ENCODE measurements at places on chromosomes 3 and 15.

GRCh38 chr15:29538044-29538443 is 268.4 kb upstream of the NSMCE3 start:
- no peak for DNase-seq

GRCh38 chr3:8492744-8493511 is 8.7 kb upstream of the LMCD1 start:
- no peak for DNase-seq

GRCh38 chr3:182979103-182979673 is 1.1 kb downstream of the DCUN1D1 start:
- no peak for DNase-seq

DNA sequence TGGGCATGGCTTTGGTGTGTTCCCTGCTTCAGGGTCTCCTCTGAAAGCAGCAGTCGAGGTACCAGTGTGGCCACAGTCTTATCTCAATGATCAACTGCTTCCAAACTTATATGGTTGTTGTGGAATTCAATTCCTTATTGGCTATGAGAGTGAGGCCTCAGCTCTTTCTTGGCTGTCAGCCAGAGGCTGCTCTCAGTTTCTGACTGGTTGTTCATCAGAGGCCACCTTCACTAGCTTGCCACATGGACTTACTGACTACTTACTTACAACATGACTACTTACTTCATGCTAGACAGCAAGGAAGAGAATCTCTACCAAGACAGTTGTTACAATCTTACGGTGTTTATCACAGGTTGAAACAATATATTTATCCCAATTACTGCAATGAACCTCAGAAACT is 789.2 kb downstream of the DIPK2A start:
- DNase-seq, result no peak

DNA sequence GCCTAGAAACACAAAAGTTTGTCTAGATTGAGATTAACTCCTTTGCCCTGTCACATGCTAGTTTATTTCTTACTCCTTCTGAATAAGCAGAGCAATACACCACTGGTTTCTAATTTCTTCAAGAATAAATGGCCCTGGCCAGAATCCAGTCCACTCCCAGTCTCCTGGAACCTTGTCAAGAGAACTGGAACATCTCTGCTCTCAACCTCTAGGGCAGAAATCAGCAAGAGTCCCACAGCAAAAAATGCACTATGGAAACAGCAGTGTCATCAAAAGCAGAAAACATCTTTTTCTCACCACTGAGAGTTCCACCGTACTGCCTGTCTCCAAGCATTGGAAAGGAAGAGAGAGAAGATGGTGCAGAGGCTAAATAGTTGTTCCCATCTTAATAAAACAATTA is 35.9 kb upstream of the PPP2R3A start:
- no peak for DNase-seq

DNA sequence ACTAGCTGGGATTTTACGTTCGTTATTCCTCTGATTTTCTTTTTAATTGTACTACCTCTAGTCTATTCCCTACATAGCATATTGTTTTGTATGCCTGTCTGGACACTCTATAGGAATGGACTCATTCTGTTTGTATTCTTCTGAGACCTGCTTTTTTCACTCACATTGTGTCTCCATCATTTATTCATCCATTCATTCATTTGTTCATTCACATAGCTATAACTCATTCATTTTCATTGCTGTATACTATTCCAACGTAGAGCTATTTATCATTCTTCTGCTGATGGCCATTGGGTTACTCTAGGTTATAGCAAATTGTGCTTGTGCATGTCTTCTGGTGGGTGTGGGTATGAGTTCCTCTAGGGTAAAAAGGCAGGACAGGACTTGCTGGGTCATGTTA is 74.0 kb upstream of the SLC6A6 start:
- no peak for DNase-seq

GRCh38 chr3:33792167-33792892 is 6.1 kb upstream of the PDCD6IP start:
- DNase-seq, result no peak

DNA sequence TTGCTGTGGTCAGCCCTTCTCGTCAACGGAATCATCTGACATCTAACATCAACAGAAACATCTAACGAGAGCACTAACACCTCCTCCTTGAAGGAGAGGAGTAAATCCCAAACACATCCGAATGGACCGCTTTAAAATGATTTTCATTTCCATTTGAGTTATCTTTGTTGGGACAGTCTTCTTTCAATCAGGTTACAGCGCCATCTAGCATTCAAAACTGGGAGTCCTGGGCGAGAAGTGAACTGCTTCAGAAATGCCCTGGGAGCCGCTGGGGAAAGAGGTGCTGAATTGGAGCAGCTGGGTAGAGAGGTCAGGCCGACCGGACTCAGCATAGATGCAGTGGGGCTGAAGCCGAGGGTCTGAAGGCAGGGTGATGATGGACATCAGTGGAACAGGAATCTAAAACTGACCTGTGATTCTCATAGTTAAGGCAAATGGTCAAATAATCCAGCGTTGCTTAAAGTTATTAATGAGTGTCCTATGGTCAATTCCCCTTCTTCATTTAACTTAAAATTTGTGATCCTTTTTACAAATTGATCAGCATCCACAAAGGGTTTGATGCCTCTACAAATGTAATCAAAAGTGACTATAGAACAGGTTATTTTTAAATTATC is 170.0 kb upstream of the NDN start:
- no peak for DNase-seq

DNA sequence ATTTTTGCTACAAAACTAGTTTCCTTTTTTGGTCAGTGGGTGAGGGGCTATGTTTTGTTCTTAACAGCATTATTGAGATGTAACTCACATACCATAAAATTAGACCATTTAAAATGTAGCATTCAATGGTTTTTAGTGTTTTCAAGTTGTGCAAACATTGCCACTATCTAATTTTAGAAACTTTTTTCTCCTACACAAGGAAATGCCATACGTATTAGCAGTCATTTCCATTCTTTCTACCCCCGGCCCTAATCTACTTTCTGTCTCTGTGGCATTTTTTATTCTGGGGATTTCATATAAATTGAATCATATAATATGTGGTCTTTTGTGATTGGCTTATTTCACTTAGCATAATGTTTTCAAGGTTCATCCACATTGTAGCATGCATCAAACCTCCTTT is 55.0 kb upstream of the TIPARP start:
- no peak for DNase-seq

- no peak for DNase-seq
Measured at GRCh38 chr3:122013448-122013925, 8.6 kb downstream of the ILDR1 start.

DNA sequence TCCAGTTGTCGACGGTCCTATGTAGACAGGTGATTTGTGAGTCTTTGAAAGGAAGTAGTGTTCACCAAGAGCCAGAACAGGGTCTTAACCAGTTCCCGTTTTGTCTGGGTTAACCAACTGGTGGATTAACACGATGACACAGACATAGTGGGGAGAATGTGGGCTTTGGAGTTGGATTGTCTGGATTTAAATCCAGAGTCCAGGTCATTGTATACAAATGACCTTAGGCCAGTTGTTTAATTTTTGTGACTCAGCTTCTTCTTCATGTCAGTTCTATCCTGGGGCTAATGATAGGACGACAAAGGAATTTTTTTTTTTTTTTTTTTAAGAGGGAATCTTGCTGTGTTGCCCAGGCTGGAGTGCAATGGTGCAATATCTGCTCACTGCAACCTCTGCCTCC is 126.7 kb downstream of the LPP start:
- no peak for DNase-seq

DNA sequence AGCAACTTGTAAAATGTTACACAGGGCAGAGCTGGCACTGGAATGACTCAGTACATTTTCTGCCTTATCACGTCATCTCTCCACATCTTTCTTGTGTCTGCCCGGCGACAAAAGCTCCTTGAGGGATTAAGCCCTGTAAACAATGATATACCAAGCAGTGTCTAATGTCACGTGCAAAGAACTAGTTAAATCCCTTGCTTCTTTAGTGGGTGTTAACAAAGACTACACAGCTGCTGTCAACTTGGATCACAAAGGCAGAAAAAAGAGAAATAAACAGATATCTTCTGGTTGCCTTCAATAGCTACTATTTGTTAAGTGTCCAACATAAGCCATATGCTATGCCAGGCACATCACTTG is 48.1 kb upstream of the FRMD4B start:
- no peak for DNase-seq

DNA sequence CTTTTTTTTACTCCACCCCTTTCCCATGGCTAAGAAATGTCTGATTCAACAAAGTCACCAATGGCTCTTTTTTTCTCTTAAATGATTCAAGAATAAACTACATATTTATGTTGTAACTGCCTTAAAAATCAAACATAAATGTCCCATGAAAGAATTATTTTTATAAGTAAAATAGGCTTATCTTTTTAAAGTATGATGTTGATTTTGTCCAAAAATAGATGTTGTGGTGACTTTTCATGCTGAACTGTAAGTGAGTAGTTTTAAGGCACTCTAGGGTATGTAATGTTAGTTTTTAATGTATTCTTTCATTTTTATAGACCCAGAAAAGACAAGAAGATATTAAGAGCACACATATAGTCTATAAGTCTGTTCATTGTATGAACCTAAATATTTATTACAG is 594.9 kb downstream of the NLGN1 start:
- no peak for DNase-seq

GRCh38 chr3:37096288-37096687 is 78.1 kb downstream of the LRRFIP2 start:
- no peak for DNase-seq

- DNase-seq, result no peak
Measured at GRCh38 chr3:59131016-59131766, 81.4 kb upstream of the CFAP20DC start.

DNA sequence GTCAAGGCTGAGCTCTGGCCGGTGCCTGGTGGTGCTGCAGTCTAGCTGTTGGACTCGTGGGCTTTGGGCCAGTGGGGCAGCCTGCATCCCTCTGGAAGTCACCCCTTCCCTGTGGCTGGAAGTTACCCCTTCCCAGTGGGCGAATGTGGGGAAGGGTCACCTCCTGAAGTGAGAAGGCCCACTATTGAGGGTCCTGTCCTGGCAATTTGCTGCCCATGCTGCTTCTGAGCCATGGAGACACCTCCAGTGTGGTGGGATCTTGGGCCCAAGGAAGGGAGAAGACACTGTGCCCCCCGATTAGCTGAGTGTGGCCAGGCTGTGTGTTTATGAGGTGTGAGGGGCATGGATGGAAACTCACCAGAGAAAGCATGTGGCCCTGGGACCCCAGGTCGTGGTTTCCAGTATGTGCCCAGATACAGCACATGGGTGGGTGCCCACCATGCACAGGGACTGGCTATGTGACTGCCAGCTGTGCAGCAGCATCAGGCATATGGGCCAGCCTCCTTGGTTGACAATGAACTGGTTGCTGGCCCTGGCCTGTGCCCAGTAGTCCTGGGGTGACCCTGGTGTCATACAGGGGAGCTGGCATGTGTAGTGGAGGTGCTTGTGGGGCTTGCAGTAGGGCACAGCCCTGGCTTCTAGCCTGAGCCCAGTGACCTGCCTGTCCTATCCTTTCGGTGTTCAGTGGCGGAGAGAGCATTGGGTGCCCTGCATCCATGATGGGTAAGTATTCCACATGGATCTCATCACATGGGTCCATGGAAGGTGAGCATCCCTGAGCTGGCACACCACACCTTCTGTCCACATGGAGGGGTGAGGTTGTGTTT is 221.2 kb downstream of the SNRPN start:
- DNase-seq, result peak; percentile 8

DNA sequence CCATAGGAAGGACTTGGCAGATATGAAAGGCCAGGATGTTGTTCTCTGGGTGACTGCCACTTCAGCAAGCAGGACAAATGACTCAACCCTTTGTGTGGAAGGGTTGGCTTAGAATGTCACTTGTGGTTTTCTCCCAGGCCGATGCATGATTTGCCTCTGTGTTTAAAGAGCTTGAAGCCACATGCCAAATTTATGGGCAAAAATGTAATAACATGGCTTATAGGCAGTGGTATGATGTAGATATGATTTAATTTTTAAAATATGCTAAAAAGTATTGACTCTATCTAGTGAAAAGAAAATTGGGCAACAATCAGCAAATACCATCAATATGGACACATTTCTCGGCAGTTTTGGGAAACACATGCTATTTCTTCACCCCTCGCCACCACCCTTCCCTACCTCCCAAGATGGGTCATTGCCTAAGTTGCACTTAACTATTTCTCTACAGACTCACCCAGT is 114.6 kb downstream of the CYP19A1 start:
- DNase-seq, result no peak

DNA sequence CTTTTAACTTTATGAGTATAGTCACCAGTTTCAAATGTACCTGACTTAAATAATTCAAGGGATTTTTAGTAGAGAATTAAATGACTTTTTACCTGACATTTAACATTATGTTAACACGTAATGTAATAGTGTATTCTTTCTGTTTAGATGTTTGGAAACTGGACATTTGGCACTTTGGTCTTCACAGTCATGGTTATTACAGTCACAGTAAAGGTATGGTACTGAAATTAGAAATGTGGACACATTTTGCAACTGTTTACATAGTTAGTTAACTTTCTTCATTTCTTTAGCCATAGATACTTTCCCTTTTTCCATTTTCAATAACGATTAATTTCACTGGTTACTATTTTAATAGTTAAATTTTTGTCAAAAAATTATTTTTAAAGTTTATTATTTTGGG is 83.8 kb downstream of the DCUN1D1 start:
- no peak for DNase-seq

DNA sequence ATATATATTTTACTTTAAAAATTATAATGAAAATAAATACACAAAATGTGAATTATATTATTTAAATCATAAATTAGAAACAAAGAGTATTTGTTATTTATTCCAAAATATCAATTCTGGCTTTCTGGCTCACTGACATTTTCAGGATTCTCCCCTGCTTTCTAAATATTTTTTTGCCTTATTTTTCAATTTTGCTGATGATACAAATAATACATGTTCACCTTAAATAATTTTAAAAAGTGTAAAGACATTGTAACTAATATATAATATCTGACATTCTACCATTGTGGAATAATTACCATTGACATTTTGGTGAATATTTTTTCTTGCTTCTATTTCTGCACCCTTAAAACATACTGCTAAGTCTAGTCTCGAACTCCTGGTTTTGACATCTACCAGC is 325.9 kb upstream of the CBLB start:
- DNase-seq, result no peak

DNA sequence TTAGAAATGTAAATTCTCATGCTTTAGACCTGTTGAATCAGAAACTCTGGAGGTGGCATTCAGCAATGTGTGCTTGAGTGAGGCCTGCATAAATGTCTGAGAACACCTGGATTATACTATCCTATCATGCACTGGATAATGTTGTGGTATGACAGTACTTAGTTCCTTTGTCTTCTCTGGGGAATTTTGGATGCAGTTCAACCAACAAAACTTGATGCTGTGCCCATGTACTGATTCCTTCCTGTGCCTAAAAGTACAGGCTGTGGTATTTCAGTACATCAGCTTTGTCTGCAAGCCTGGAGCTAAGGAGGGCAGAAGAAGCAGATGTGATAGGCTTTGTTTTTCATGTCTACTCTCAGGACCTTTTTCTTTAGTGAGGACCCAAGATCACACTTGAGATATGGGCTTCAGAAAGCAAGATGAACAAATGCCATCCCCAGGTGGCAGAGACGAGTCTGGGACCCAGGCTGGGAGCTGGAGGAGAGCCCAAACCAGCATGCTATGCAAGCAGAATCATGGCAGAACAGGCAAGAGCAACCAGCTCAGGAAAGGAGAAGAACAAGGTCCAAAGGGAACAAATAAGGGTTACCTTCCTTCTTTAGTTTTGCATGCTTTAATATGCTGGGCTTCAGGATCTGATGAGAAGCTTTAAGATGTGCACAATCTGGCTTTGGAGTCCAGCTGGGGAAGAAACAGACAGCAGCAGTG is 124.7 kb downstream of the MYRIP start:
- DNase-seq, result no peak

All from activated T-cell treated with anti-CD3 and anti-CD28 coated beads, Interleukin-2, amount 50 U/mL, for 1 hour (primary cell).